ENCODE measurements at places on chromosomes 6 and 20.
A peak's percentile ranks its signal among the peaks of the same experiment; 100 is the strongest.

- no peak for DNase-seq
These were observed 241.6 kb downstream of the BMP7 start for GRCh38 chr20:57024849-57025248.

- DNase-seq, result no peak
These were observed 45.3 kb downstream of the B4GALT5 start for GRCh38 chr20:49668181-49668877.

DNA sequence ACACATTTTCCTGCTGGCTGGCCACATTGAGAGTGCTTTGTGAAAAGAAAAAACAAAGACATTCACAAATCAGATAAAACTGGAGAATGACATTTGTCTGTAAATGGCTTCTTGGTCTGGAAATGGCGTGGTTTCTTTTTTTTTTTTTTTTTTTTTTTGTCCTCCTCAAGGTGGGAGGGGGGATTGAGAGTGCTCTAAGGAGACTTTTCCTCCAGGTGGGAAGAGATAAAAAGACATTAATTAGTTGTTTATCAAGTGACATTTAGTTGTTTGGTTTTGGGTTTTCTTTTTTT is 40.4 kb downstream of the GNAS start:
- no peak for DNase-seq

DNA sequence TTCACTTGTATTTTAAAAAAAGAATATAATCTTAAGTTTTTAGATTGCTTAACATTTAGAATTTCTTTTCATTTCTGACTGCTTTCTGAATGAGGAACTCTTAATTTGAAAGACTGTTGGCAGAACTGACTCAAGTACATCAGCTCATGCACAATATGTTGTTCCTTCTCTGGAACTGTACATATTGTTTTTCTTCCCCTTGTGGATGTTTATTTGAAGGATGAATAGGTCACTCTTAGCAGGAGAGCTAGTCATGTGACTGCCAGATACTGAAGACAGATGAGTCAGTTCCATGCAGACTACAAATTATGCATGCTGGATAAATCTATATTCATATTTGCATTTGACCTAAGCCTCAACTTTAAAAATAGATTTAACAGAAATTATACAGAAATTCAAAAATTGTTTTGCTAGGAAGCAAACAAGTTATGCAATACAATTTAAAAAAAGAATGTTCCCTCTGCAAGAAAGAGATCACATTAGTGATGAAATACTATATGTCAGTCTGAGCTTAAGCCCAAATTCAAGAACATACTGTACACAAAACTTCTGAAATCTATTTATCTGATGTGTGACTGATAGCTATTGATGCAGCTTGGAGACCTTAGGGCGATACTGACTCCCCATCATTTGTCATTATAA is 1274.9 kb upstream of the GJE1 start:
- DNase-seq, result no peak

DNA sequence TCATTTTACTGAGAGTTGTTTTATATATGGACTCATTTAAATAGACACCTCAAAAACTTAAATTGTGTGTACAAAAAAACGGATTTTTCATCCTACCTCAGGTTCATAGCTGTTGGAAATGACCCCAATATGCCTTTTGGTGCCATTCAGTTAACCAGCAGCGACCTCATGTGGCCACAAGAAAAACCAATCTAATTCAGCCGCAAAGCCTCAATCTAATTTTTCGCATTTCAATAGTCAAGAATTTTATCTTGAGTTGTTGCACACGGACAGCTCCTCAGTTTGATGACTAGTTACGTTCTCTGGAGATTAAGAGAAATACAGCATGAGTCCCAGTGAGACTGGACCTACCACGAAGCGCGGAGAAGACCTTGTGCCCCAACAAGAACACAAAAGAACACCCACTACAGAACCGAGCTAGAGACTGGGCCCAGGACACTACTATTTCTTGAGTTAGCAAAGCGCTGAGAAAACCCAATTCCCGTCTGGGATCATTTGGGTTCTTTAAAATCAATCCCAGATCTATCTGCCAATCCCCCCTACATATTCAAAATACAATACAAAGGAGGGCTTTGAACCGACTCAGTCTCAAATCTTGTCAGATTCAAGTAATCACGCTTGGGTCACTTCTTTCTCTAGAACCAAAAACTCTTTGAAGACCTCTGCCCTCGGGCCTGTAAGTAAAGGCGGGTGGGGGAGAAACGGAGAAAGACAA is 1.1 kb downstream of the TCP11 start:
- peak; percentile 33 for DNase-seq

DNA sequence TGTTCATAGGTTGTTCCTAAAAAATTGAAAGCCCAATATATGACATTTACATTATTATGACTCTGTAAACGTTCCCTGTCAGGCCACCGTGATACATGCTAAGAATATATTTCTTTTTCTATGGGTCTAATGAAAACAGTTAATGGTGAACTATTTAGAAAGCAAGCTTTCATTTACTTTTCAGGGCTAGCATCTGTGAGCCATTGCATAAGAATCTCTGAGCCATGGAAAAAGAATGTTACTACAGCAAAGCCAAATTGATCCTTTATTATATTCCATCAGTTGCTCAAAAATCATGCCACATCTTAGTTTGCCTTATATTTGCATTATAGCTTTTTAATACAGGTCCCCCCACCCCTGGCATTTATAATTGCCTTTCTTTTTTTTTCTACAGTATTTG is 275.5 kb downstream of the ZFAND3 start:
- no peak for DNase-seq
